ENCODE measurements at places on chromosomes 2 and 18. TPM values are rescaled to one million over a fixed set of nuclear protein-coding genes. Genes with fewer than 3 reads are reported as not detected.

- no peak for DNase-seq
Measured at GRCh38 chr2:216676630-216677029, 18.7 kb downstream of the IGFBP5 start.

DNA sequence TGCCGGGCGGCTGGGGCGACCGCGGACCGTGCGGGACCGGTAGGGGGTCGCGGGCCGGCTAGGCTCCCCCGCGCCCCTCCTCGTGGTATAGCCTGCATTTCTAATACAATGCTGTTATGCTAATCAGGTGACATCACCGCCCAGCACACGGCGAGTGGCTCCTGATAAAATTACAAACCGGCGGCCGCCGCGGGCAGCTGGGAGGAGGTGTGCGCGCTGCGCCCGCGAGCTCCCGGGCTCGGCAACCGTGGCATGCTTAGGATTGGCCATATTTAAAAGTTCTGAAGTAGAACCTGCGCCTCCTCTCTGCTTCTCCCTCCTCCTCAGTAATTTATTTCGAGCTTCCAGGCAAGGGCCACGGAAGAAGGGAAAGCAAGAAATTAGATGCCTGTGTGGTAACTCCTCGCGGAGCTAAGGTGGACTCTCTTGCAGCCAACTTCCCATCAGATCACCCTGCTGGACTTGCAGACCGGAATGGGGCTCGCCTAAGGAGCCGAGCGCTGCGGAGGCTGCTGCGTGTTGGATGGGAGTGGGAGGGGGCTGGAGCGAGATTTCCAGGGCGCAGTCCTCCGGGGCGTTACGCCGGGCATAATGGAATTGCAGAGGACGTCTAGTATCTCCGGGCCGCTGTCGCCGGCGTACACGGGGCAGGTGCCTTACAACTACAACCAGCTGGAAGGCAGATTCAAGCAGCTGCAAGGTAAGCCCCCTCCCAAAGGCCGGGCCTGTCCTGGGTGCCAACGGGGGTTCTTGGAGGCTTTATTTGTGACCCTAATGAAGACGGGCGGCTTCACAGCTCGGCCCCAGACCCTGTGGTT lies 102.3 kb downstream of the SPTBN1 start:
- DNase-seq = no peak

GRCh38 chr2:137886083-137886831 lies 78.0 kb upstream of the HNMT start:
- no peak for DNase-seq

- no peak for DNase-seq
Measured at GRCh38 chr18:63058521-63058920, 261.0 kb downstream of the BCL2 start.

GRCh38 chr2:108612514-108613183 lies 78.4 kb downstream of the LIMS1 start:
- DNase-seq = no peak

GRCh38 chr2:147558620-147559019 lies 286.2 kb upstream of the ACVR2A start:
- no peak for DNase-seq

SPIRE1 gene
- 36.5 TPM for polyA plus RNA-seq

GRCh38 chr2:88690591-88691338 lies 708 bp upstream of the RPIA start:
- DNase-seq = no peak
